ENCODE measurements at places on chromosomes 12 and 14.

- no peak for DNase-seq
Measured at GRCh38 chr12:117525766-117526165, 164.3 kb upstream of the NOS1 start.

- no peak for DNase-seq
Measured at GRCh38 chr14:93989939-93990338, 7.2 kb upstream of the CCDC197 start.

DNA sequence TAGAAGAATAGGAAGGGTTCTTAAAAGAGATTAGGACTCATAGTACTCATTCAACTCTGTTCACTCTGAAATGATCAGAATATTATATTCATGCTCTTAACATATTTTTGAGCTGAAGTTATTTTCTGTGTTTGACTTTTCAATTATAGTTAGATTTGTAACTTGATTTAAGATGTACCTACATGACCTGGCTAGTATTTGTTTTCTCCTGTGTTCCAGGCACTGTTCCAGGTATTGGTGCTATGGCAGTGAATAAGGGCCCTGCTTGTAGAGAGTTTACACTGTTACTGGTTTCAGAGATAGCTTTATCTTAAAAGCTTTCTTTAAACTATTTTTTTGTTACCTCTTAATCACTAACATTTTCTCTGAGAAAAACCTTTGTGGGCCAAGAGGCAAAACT is 19.1 kb upstream of the SLC17A8 start:
- DNase-seq: no peak

- no peak for DNase-seq
Measured at GRCh38 chr12:127981875-127982274, 285.1 kb upstream of the TMEM132C start.

DNA sequence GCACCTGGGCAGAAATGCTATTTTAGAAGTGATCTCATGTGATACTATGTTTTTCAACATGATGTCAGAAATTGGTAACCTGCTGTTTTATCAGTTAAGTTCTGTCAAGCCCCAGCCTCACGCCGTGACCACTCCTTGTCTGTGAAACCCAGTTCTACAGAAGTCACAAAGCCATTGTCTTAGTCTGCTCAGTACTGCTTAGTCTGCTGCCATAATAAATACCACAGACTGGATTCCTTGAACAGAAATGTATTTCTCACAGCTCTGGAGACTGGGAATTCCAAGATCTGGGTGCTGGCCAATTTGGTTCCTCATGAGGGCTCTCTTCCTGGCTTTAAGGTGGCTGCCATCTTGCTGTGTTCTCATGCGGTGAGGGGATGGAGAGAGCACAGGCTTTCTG is 176.9 kb downstream of the PRKCH start:
- no peak for DNase-seq

DNA sequence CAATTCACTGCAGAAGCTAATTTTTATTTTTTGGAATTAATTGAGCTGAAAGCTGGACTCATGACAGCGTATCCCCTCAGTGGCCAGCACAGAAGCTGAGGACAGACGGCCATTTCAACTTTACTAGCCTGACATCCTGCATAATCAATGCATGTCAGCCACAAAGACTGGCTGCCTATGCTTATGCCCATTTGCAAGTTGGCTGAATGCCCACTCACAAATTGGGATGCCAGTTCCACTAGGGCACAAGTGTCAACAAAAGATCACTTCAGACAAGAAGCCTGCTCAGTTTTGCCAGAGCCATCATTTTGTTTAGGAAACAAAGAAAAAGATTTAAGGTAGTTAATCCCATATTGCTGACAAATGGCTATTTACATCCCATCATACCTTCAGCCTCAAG is 417.6 kb downstream of the NOVA1 start:
- DNase-seq: no peak

DNA sequence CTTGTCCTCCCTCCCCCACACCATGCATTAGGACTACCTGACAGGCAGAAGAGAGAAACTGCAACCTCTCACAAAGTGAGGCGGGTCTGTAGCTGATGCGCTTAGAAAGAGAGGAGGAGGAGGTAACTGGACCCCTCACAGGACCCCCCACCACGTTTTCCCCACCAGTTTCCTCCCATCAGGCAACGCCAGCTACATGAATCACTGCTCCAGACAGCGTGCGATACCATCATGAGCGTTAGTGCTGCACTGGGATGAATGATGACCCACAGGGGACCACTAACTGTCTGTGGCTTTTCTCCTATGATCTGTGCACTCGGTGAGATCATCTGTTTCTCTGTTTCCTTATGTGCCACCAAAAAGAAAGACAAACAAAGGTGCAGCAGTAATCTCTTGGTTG is 77.7 kb downstream of the KCNK10 start:
- no peak for DNase-seq

DNA sequence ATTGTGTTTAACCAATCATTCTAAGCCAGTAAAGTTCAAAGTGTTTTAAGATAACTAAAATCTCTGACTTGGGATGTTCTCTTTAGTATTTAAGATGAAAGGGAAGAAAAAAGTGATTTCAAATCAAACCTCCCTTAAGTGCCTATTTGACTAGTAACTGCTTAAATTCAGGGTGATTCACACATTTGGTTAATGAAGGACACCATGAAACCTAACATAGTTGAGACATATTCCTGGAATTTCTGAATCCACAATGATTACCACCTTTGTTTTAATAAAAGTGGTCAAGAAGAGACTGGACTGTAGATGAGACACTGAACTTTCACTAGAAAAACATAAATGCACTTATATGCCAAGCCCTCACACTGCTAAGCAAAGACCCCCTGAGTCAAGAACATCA is 138.7 kb downstream of the MED13L start:
- DNase-seq: no peak

DNA sequence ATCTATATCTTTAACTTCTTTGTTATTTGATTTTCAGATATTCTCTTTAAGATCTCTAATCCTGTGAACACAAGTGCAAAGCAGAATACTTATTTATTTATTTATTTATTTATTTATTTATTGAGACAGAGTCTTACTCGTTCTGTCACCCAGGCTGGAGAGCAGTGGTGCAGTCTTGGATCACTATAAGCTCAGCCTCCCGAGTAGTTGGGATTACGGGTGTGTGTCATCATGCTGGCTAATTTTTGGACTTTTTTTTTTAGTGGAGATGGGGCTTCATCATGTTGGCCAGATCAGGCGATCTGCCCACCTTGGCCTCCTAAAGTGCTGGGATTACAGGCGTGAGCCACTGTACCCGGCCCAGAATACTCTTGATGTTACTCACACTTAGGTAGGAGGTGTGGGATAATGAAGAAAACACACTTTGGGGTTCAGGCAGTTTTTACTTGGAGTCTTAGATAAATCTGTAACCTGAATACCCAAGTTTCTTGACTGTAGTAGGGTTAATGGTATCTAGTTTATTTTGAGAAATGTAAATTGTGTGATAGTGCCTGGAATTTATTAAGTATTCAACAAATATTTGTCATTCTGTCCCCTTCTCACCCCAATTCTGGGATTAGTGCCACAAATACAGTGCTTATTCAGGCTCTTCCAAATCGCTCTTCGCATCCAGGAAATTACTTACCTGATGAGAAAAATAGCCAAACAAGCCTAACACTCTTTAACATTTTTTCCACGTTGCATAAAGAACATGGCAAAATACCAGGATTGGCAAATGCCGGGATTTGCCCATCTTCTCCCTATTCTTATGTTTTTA is 33.0 kb downstream of the METAP2 start:
- no peak for DNase-seq

Data from activated CD8-positive, alpha-beta memory T cell treated with anti-CD3 and anti-CD28 coated beads for 48 hours (primary cell).